GM20000 (cell line): ENCODE measurements at places on chromosomes 16 and 17.

DNA sequence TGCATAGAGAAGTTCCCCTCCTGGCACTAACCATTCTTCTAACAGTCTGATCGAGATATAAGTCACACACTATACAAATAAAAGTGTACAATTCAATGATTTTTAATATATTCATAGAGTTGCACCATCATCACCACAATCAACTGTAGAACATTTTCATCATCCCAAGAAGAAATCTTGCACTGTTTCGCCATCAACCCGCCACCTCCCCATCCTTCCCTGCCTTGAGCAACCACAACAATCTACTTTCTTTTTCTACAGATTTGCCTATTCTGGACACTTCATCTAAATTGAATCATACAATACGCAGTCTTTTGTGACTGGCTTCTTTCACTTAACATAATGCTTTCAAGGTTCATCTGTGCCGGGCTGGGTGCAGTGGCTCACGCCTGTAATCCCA, 33.0 kb upstream of the GUCY2D start:
- no peak for DNase-seq

- DNase-seq = no peak
Observed at GRCh38 chr16:85639529-85640253, 26.6 kb downstream of the GSE1 start.

DNA sequence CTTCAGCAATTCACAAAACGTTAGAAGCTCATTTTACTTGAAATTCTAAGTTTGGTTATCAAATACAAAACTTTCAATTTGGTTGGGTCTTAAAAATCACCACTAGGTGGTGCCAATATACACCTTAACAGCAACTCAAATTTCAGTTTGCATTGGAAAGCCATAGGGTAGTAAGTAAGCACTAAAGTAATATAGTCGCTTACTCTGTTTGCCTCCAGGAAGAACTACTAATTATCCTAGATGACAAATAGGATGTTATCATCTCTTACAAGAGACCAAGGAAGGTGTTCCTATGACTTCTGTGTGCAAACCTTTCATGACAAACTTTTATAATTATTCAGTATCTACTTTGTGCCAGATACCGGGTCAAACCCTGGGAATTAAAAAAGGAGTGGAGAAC, 93.3 kb downstream of the MYO1D start:
- DNase-seq = peak; percentile 49

DNA sequence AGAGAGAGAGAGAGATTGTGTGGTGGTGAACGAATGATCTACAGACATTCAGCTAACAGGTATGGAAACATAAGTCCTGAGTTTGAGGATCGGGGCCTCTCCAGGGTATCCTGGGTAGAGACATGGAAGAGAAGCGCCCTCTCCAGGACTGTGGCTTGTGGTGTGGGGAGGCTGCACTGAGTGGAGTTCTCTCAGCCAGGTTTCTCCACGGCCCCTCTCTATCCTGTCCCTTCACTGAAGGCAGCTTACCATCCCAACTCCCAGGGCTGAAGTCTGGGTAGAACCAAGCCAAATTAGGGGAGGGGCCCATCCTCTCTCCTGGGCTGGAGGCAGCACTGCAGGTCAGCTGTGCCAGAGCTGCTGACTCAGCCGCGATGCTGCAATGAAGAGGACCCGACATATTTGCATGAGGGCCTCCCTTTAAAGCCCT, 6.2 kb downstream of the C1QL1 start:
- DNase-seq = no peak

GRCh38 chr17:75135946-75136345, 4.4 kb upstream of the NT5C start:
- no peak for DNase-seq

- DNase-seq = no peak
Observed at GRCh38 chr17:16622540-16623277, 30.9 kb downstream of the ZNF624 start.

GRCh38 chr16:13441675-13442074, 478.3 kb upstream of the ERCC4 start:
- DNase-seq = peak; percentile 21

- DNase-seq = no peak
Observed at GRCh38 chr17:28216052-28216451, 102.9 kb upstream of the TMEM97 start.

- DNase-seq = no peak
Observed at GRCh38 chr17:27398691-27399090, 57.6 kb upstream of the KSR1 start.

DNA sequence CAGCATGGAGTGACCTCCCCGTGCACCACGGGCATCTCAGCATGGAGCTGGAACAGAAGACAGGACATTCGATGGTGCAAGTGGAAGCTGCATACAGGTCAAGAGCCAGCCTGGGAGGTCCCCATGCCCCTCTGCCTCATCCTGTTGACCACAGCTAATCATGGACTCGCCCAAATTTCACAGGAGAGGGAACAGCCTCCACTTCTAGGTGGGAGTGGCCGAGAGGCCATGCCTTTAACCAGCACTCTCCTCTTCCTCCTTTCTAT, 3.8 kb upstream of the SLC47A2 start:
- no peak for DNase-seq

DNA sequence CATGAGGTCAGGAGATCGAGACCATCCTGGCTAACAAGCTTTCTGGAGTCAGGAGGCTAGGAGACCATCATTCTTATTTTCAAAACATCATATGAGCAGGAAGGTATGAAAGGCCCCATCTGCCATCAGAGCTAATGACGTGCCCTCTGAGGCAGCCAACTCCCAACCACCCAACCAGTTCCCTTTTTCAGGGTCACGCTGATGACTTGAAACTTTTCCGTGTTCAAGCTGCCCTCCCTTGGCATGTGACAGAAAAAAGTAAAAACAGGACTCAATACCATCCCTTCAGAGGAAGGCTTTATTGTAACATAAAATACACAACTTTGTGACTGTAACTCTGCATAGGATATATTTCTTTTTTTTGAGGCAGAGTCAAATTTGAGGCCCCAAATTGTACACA, 4.6 kb upstream of the GHDC start:
- DNase-seq = no peak

GRCh38 chr16:83336603-83337002, 471.2 kb upstream of the HSBP1 start:
- no peak for DNase-seq

- DNase-seq = no peak
Observed at GRCh38 chr17:45128331-45128730, 4.0 kb downstream of the PLCD3 start.

DNA sequence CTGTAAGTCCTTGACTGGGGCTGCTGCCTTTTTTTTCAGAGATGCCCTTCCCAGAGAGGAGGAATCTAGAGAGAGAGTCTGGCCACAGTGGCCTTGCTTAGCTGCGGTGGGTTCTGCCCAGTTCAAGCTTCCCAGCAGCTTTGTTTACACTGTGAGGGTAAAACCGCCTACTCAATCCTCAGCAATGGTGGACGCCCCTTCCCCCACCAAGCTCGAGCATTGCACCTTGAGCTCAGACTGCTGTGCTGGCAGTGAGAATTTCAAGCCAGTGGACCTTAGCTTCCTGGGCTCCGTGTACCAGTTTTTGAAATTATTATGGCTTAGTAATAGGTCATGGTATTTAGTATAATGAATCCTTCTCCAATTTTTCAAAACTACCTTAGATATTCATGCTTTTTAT, 395.4 kb downstream of the NPIPA7 start:
- DNase-seq = no peak

- DNase-seq = no peak
Observed at GRCh38 chr17:60423865-60424264, 1.6 kb downstream of the CHCT1 start.

- DNase-seq = no peak
Observed at GRCh38 chr17:58643147-58643546, 48.7 kb downstream of the TEX14 start.

DNA sequence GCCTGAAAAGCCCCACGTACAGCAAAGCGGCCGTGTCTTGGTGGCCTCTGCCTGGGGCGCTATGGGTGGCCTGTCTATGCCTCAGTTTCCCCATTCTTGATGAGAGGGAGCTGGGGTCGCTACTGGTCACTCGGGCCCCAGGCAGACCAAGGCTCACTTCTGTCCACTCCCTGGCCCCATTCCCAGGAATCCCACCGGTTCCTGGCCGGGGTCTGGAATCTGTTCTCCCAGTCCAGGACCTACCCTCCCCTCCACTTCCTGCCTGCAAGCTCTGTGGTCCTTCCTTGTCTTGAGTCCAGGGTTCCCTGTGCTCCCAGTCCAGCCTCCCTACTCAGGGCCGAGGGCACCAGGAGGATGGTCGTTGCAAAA, 24.5 kb downstream of the METRNL start:
- no peak for DNase-seq

DNA sequence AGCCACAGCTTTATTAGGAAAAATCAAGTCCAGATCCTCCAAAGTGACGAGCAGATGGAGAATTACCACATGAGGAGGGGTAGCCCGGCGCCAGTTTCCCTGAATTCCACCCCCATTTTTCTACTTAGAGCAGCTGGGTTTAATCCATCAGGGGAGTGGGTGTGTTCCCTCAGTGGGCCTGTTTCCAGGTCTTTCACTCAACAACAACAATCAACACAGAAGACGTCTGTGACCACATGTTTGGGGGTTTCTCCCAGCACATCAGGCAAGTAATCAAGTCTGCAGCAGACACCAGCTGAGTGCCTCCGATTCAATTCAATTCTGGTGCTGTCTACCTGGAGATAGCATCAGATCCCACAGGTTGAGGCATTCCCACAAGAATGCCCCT, 6.8 kb downstream of the SLC6A2 start:
- no peak for DNase-seq

DNA sequence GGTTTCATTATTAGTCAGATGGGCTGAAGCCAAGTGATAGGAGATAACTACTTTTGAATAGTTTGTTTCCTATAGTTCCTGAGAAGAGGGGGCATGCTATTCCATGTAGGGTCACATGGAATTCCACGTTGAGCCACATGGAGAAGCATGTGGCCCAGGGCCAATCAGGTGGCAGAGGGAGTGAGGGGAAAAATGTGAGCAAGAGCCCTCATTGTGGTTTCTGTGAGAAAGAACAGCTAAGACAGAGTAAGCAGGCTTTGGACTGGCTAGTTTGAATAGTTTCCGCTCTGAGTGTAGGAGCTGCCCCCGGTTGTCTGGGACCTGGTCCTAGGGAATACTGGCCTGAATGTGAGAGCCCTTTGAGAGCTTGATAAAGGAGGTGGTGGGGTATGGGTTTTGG, 69.9 kb upstream of the CNTNAP4 start:
- no peak for DNase-seq

GRCh38 chr16:68085259-68086071, at the start of gene NFATC3:
Gene NFATC3, plus strand, starts transcription at chr16:68085370. Its CDS starts 312 bp downstream, at chr16:68085682.
- peak; percentile 97 for DNase-seq

- DNase-seq = no peak
Observed at GRCh38 chr17:9294661-9295210, 273.4 kb downstream of the NTN1 start.

GRCh38 chr17:73679476-73679875, 35.2 kb upstream of the SDK2 start:
- DNase-seq = no peak

GRCh38 chr17:68853036-68853435, 102.2 kb downstream of the ABCA8 start:
- DNase-seq = no peak

GRCh38 chr16:8320131-8320530, 270.2 kb downstream of the TMEM114 start:
- no peak for DNase-seq

DNA sequence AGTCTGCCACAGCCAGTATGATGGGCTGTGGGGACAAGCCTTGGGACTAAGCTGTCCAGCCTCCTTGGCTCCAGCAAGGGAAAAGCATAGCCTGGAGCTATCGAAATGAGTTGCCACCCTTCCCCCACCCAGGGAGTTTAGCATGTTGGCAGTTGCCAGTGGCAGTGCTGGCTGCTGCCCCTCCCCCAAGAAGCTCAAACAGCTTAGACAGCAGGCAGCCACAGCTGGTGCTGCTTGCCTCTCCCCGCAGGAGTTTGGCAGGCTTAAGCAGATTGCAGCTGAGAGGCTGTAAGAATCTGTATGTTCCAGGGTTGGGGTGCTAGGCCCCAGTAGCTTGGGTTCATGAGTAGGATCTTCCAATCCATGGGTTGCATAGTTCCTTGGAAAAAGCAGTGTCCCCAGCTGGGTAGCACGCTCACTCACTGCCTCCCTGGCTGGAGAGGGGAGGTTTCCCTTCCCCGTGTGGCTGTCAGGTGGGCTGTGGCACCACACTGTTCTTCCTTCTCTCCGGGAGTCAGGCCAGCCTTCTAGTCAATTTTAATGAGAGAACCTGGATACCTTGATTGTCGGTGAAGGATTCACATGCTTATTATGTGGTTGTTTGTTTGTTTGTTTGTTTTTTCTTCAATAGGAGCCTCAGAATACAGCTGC, 506.1 kb downstream of the CDH11 start:
- no peak for DNase-seq

DNA sequence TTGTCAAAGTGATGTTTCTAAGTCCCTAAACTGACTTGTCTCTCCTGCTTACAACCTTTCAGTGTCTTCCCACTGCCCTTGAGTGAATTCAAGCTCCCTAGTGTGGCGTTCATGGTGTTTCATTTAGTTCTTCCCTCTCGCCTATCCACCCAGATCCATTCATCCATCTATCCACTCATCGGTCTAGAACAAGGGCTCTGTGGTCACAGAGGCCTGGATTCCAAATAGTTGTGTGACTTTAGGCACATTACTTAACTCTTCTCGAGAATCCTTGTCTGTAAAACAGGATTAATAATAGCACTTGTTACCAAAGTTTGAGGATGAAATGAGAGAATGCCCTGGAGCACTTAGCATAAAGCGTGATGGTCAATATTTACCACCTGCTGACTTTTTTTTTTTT, 870 bp upstream of the TAC4 start:
- no peak for DNase-seq

GRCh38 chr17:62653826-62654761, 26.6 kb downstream of the MRC2 start:
- no peak for DNase-seq

DNA sequence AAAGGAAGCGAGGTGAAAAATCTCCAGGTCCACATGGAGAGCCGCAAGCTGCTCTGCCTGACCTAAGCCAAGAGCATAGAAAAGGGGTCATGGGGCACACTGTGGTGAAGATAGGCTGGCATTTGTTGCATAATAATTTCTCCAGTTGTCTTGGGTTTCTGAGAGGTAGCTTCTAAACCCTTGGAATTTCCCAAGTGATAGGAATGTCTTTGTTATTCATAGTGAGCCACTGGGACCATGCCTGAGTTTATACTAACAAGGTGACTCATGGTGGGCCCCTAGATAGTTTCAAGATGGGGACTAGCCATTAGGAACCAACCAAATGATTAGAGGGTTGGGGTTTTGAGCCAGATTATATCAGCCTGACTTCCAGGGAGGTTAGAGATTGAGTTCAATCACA, 25.6 kb downstream of the SOST start:
- DNase-seq = no peak

DNA sequence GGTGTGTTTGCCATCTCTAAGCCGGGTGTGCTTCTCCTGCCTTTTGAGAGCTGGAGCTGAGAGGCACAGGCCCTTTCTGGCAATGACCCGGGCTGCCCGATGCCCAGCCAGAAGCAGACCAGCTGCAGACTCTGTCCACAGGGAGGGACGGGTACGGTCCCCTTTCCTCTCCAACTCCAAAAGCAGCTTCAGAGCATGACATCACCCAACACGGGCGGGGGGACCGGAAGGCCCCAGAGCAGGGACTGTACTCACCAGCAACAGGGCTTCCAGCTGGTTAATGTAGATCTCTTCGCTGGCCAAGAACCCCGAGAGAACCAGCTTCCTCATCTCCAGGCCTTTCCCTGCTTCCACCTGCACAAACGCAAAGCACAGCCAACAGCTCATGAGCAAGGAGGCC, 79.4 kb downstream of the ABR start:
- no peak for DNase-seq
